ENCODE measurements at places on chromosomes 6 and 20.

GRCh38 chr6:3737831-3738210 is 13.7 kb downstream of the PXDC1 start:
- no peak for DNase-seq

- DNase-seq = no peak
Observed at GRCh38 chr6:47853766-47854165, 71.9 kb downstream of the OPN5 start.

GRCh38 chr20:58930496-58930895 is 50.6 kb upstream of the NELFCD start:
- no peak for DNase-seq

GRCh38 chr6:4470698-4471210 is 305.4 kb upstream of the CDYL start:
- no peak for DNase-seq

GRCh38 chr20:34703424-34704176 is 544 bp upstream of the TP53INP2 start:
- DNase-seq = no peak

DNA sequence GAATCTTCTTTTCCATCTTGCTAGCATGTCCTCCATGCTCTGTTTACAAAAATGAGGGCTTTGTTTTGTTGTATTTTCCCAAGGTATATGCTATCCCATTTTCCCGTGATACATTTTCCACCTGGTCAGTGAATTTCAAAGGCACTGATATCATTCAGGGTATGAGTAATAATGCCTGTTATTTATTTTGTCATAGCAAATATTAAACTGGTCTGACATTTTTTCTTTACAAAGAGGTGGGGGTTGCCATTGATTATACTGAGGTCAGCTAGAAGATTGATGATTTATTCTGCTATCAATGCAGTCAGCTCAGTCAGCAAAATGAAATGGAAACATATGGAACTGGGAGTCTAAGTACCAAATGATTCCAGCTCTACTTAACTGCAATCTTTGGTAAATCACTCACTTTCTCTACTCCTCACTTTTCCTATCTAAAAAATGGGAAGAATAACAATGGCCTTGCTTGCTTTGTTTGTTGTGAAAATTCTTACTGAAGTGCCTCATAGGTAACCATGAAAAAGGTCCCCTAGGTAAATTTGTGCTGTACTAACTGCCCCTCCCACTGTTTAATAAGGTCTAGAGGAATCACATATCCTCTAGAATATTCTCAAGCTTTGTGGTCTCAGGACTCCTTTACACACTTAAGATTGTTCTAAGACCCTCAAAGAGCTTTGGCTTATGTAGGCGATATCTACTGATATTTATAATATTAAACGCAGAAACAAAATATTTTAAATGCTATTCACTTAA is 64.0 kb downstream of the ARHGAP18 start:
- no peak for DNase-seq

- DNase-seq = no peak
Observed at GRCh38 chr6:3650076-3650958, 101.2 kb downstream of the PXDC1 start.

GRCh38 chr6:82818727-82819126 is 246.9 kb downstream of the UBE3D start:
- DNase-seq = no peak

GRCh38 chr20:44170816-44171410 is 16.1 kb downstream of the JPH2 start:
- DNase-seq = no peak

- no peak for DNase-seq
Observed at GRCh38 chr6:13874191-13874549, 50.6 kb upstream of the RNF182 start.

DNA sequence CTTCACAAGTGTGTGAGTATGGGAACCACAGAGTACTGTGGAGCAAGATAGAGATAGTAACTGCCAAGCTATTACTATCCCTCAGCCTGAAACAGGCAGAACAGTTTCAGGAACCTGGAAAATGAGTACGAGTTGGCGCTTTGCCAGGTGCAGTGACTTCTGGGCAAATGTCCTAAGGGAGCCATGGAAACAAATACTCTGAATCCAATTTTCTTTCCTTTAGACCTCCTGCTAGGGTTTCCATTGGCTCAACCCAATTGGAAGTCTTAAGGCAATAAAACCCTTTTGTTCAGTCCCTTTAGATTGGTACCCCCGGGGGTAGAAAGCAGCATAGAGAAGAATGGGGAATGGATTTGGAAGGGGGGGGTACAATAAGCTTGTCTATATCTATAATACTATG is 205.0 kb upstream of the EPHA7 start:
- no peak for DNase-seq

DNA sequence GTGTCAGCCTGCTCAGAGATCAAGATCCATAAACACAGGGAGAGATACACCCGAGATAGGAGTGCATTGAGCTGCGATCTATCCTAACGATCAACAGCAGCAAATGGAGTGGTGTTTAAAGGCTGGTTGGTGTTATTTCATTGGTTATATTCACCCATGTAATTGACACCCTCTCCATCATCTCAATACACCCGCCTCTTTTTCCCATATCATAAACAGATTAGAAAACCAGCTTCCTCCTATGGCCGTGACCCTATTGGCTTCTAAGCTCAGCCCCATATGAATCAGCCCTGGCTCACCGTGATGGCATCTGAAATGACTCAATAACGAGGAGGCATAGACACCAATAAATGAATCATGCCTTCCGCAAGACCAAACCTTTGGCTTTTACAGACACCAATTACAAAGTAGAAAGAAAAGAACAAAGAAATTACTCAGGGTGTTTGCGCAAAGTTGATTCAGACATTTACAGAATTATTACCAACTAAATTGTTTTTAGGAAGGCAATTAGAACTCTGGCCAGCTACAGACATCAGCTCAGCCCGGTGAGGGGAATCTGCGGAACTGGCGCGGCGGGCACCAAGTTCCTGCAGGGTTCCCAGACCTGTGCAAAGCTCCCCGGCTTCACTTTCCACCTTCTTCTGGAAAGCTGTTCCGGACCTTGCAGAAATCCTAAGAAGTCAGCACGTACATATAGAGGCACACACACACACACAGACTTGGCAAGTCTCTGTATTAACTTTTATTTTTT is 11.5 kb downstream of the PMEPA1 start:
- DNase-seq = peak; percentile 17

DNA sequence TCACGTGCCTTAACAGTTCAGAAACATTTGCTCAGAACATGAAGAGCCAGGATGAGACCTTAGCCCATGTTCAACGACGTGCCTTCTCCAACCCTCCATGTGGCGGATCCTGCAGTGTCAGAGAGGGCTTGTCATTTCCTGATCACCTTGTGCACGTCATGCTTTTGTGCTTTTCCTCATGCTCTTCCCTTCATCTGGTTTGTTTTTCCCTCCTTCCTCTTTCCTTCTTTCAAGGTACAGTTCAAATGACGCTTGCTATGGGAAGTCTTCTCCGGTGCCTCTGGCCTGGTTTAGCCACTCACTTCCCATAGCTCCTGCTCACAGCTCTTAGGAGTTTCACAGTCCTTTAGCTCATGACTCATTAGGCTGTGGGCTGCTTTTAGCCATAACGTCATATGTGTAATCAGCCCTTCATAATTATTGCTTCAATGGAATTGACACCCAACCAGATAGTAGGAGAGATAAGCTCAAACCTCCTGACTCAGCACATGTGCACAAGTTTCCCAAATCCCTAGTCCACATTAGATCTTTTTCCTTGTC is 102.7 kb upstream of the CNKSR3 start:
- DNase-seq = no peak

GRCh38 chr6:168848797-168849196 is 404.8 kb downstream of the THBS2 start:
- no peak for DNase-seq
